ENCODE measurements at places on chromosomes 1 and 21.

DNA sequence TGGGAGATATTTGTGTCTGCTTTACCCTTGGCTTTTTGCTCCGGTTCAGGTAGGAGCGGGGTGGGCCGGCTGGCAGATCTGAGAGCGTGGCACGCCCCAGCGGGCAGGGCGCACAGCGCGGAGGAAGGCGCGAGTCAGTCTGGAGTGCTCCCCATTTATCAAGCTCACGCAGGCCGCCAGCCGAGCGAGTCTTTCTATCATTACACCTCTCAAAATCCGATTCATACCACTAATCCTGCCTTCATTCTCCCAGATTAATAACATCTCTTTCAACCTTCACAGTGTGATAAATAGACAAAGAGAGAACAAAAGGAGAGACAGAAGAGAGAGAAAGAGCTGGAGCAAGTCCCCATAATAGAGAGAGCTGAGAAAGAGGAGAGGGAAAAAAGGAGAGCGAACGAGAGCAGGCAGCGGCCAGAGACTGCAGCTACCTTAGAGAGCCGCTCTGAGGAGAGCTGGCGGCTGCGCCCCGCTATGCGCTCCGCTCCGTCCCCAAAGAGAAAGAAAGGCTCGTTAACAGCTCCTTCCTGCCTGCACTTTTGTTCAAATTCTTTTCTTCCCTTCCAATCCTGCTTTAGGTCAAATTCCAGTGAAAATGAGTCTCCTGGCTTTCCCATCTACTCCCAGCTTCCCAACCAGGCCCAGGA, 48.0 kb downstream of the DMAP1 start:
- no peak for DNase-seq

GRCh38 chr1:203129501-203130231, 2.1 kb downstream of the ADORA1 start:
- DNase-seq = no peak

DNA sequence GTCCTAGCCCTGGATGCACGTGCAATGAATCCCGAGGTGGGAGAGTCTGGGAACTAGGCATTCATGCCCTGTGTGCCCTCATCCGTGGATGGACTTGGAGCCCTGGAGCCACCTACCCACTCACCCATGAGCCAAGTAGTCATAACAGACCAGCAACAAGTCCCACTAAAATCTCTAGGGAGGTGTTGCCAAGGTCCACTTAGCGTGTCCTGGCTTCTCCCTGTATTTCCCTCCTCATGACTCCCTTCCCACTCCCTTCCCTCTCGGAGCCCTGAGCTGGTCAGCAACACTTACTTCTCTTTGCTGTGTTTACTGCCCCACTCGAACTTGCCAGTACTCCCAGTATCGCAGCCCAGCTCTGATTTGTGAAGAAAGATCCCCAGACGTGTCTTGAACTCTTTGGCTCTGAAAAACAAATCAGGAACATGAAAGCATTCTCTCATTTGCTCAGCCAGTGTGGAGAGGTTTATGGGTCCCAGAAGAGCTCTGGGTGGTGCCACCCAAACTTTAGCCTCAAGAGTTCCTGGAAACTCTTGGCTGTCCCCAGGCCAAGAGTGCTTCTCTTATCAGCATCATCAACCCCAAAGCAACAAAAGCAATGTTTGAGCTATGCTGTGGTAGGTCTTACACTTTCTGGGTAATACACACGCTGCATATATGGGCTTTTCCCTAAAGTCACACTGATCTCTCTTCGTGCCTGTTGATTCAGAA, 1.1 kb downstream of the RGS16 start:
- DNase-seq = peak; percentile 24

- DNase-seq = peak; percentile 82
These were observed 30.8 kb downstream of the TRIM67 start for GRCh38 chr1:231192620-231193163.

DNA sequence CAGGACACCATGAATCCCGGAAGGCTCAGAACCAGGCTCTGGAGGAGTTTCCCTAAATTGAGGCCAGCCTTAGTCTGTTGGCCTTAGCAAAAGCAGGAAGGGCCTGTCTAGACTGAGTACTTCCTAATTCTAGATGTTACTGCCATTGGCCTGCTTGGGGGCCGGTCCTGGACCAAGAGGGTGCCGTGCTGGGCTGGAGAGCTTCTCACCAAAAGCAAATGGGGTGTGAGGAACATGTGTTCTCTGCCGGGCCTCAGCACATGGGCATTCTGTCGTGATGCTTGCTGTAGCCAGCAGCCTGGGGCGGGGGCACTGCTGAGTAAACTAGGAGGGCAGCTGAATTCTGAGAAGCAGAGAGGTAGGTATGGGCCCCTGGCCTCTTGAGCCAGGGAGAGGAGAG, 35.7 kb upstream of the MAN1C1 start:
- no peak for DNase-seq

DNA sequence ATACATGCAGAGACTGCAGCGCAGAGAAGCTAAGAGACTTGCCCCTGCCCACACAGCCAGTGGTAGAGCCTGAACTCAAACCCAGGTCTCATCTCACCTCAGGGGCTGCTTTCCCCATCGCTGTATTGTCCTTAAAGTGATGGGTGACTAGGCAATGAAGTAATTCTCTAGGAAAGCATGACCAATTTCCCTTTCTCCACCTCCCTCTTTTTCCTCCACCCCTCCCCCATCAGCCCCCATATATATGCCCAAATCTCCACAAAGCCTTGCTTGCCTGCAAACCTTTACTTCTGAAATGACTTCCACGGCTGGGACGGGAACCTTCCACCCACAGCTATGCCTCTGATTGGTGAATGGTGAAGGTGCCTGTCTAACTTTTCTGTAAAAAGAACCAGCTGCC, at the start of gene IL24:
IL24 (plus strand) TSS at position 269 of the 400 bp plus-strand sequence. CDS start 390 bp downstream, outside the sequence.
- DNase-seq = no peak

- no peak for DNase-seq
These were observed 263.0 kb upstream of the ZRANB2 start for GRCh38 chr1:71343686-71344416.

DNA sequence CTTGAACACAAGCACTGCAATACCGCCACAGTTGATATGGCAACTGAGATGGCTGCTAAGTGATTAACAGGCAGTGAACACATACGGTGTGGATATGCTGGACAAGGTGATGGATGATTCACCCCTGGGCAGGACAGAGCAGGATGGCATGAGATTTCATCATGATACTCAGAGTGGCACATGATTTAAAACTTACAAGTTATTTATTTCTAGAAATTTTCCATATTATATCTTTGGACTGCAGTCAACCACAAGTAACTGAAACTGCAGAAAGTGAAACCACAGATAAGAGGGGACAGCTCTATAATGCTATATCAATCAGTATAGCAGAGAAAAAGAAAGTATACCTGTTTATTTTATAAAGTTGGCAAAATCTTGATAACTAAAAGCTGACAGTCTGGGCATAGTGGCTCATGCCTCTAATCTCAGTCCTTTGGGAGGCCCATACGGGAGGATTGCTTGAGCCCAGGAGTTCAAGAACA, 47.9 kb downstream of the PHACTR4 start:
- no peak for DNase-seq

DNA sequence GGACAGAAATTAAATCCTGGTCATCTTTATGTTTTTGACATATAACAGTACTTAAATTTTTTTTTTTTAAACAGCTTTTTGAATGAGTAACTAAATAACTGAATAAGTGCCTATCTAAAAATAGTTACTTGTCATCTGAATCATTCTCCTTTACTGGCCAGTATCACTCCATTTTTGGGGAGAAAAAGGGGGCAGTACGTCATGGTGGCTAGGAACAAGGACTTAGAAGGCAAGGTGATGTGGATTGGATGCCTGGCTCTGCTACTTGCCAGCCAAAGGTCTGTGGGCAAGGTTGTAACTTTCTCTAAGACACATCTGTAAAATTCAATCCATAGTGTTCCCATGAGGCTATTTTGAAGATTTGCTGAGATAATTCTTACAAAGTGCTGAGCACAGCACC, 220.4 kb upstream of the DEPDC1 start:
- no peak for DNase-seq

GRCh38 chr1:157482174-157482573, 70.1 kb downstream of the FCRL5 start:
- DNase-seq = no peak

DNA sequence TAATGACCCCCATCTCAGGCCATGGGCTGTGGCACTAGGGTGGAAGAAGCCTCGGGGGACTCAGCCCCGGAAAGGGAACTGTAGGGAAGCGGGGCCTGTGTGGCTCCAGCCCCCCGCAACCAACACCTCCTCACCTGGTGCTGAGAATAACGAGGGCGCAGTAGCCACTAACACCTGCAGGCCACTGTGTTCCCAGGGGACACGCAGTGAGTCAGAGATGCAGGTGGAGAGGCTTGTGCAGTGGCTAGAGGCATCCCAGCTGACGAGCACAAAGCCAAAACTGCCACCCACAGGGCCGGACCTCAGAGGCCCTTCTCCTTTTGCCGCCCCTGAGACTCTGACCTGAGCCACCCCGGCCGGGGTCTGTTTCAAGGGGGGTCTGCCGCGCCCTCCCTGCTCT, 33.5 kb upstream of the CCDC27 start:
- DNase-seq = no peak

DNA sequence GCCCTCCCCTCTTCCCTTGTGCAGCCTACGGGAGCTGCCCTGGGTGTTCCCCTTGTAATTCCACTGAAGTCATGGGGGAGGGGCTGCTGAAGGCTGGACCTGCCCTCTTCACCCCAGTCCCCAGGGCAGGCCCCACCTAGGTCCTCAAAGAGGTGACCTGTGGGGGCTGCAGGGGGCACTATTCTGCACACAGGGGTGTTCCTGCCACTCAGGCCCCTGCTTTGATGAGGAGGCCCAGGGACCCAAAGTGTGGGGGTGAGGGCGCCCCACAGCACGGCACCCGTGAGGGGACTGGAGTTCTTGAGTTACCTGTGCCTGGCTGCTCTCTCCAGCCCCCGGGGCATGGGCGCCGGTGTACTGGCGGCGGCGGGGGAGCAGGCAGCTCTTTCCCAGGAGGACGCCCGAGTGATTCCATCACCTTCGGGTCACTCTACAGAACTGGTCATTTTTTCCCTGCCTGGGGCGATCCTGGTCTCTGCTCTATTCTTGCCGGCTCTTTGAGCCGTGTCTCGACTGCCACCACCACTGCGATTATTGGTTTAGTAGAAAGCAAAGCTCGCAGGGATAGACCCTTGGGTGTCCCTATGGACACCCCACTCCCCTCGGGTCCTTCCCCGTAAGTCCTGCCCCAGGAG, 6.9 kb upstream of the PRDM16 start:
- peak; percentile 39 for DNase-seq

- DNase-seq = no peak
These were observed 30.5 kb downstream of the ENO1 start for GRCh38 chr1:8847990-8848389.

DNA sequence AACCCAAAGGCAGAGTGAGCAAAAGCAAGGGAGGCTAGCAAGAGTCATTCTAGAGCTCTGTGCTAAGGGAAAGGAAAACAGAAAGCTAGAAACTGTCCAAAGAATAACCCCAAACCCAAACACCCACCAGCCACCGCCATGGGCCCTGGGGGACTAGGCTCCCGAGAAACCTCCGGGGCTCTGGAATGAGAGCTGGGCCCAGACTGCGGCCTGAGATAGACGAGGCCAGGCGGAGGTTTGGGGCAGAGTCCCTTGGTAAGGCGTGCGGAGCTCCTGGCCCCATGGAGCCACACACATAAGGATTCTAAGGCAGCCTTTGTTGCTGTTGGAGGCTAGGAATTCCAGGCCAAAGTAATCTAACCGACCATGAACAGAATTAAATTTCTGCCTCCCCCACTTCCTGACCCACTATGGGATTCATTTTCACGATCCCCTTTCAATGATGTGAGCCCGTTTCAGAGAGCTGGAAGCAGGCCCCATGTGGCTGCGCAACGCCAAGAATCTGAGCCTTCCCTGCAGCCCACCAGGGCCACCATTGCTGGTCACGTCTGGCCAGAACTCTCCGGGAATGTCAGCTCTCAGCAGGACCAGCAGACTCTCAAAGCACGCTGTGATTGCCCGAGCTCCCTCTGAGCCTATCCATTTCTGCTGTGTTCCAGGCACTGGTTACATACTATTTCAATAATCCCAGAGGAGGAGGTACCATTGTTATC, 145.0 kb downstream of the TRABD2B start:
- DNase-seq = no peak

- no peak for DNase-seq
These were observed 160.3 kb downstream of the CACNA1E start for GRCh38 chr1:181643631-181644030.

DNA sequence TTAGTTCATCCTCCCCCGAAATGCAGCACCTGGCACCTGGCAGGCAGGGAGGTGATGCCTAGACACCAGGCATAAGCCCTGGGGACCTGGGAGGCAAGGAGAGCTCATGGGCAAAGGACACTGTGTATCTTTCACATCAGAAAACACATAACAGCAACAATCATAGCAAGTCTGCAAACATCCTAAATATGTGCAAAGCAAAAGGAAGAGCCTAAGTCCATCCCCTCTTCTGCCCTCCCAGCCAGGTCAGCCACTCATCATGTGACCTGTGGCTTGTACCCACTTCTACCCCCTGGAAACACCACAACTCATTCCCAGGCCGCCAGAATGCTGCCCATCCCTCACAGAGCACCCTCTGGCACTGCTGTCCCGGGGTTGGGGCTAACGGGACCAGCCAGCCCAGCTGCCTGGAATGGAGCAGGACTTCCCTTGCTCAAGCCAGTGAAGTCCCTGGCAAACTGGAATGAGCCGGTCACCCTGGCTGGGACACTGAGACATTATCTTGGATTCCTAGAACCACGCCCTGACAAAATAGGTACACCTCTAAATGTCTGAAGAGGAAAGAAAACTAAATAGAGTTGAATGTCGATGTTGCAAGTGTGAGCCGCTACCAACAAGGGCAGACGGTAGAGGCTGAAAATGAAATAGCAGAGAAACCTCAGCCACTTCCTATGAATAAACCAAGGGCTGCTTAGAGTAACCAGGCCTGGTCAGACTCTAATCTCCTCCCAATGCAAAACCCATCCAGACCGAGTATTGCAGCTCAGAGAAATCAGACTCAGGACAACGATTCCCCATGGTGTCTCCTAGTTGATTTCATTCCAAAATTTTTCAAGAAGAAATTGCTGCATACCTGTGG, 29.4 kb downstream of the TMPRSS2 start:
- no peak for DNase-seq

GRCh38 chr1:56068908-56069307, 510.5 kb downstream of the PLPP3 start:
- DNase-seq = no peak

DNA sequence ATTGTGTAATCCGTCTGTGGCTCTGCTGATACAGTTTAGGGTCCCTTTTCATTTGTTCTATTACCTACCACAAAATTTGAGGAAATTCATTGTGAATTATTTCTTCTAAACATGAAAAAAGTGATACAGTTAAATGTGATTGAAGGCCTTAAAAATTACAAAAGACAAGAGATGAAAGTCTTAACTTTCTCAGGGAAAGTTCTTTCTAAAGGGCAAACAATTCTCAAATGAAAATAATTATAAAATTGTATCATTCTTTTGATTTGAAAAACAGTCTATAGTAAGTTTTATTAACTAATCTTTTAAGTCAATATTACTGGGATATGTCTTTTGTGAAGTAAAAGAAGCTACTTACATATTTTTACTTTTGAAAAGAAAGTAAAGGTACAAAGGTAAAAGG, 57.4 kb upstream of the SCYL3 start:
- DNase-seq = no peak

Data from eye (tissue), 1 donor.